Upper lobe of left lung (tissue), 6 donors: ENCODE measurements at places on chromosomes 4 and X. TPM values are rescaled to one million over a fixed set of nuclear protein-coding genes. Genes with fewer than 3 reads are reported as not detected.

ARMCX1 gene
- total RNA-seq: 16.8 TPM

TMEM47 gene
- total RNA-seq: 7.3 TPM

DNA sequence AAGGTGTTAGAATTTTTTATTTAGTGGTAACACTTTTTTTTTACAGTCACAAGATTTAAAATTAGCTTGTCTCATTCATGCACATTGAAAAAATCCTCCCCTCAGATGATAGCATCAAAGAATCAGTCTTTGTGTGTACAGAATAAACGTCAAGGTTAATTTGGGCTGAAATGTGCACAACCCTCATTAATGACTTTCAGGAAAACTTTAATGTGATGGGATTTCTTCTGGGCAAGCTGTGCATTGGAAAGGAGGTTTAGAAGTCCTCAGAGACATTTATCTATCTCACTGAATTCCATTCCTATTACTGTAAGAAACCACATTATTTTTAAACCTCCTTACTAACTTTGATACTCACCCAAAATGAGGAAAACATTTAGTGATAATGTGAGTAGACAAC lies 88.2 kb upstream of the TECRL start:
- no peak for DNase-seq

DNA sequence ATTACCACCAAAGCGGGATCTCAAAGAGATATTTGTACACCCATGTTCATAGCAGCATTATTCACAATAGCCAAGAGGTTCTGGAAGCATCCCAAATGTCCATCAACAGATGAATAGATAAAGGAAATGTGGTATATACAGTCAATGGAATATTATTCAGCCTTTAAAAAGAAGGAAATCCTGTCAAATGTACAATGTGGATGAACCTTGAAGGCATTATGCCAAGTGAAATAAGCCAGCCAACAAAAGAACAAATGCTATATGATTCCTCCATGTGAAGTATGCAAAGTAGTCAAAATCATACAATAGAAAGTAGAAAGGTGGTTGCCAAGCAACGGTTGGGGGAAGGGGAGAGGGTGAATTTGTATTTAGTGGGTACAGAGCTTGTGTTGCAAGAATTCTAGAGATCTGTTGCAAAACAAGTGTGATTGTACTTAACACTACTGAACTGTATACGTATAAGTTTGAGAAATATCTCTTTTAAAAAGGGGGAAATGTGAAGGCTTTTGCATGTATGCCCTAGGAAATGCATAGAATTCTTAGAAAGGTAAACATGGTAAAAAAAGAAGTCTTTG lies 5.0 kb upstream of the ZRSR2 start:
- no peak for DNase-seq

DNA sequence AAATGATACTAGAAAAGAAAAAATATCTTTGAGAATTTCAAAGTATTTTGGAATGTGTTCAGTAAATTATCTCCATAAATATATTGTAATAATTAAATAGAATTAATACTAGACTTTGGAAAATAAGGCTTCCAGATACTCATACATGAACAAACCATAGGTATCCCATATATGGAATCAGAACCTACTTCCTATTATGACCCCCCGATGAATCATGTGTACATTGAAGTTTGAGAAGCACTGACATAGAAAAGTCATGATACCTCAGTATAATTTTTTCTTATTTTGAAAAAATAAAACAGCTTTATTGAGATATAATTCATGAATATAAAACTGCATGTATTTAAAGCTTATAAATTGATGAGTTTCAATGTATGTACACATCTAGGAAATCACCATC lies 27.2 kb upstream of the SMARCA5 start:
- no peak for DNase-seq

GRCh38 chr4:145181091-145181501 lies 707 bp upstream of the OTUD4 start:
- no peak for DNase-seq

PTPN13 gene
- total RNA-seq: 96.7 TPM

GLRA2 gene
- not detected for total RNA-seq

SPANXN4 gene
- not detected for total RNA-seq
